ENCODE measurements at places on chromosomes 6 and 20. TPM values are rescaled to one million over a fixed set of nuclear protein-coding genes. Genes with fewer than 3 reads are reported as not detected.
A peak's percentile ranks its signal among the peaks of the same experiment; 100 is the strongest.

FAM217A gene
- total RNA-seq, result not detected

CASS4 gene
- total RNA-seq, result 11.5 TPM

HDGFL1 gene
- not detected for total RNA-seq

TSBP1 gene
- total RNA-seq, result not detected

KCNK5 gene
- 0.24 TPM for total RNA-seq

SOX18 gene
- 1.7 TPM for total RNA-seq

PSMB9 gene
- total RNA-seq, result 87.0 TPM

ABHD16B gene
- total RNA-seq, result not detected

SYCP2 gene
- 5.3 TPM for total RNA-seq

DNA sequence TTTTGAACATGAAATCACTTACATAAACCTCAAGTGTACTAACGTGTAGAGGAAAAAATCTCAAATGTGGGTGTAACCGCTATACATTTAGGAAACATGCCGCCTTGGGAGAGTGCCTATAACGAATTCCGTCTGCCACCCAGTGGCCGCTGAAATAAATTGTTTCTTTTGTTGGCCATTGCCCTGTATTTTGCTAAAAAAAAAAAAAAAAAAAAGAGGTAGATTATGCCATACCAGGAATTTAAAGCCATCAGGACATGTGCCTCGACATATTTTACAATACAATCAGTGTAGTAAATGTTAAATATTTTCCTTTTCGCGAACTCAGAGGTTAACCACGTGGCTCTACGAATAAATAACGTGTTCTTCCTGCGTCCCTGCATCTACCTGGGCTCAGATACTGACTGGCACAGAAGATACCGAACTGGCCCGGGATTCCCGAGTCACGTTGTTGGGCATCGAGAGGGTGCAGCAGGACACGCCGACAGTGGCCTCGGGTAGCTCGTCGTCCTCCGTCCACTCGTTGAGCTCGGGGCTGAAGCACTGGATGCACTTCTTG lies 14.3 kb downstream of the KLHL31 start:
- no peaks in the 10 kb centered on the region for H3K27me3 ChIP-seq
- peaks cover 20% of the 10 kb centered on the region for H3K4me1 ChIP-seq
- H3K4me3 ChIP-seq, result peak overlapping the region; percentile 91
- peak overlapping the region; percentile 45 for H3K27ac ChIP-seq
- peak; percentile 72 for DNase-seq

- peaks cover 6% of the 10 kb centered on the region for H3K4me1 ChIP-seq
- H3K4me3 ChIP-seq, result no peak overlapping the region
- H3K27ac ChIP-seq, result no peak overlapping the region
- no peaks in the 10 kb centered on the region for H3K36me3 ChIP-seq
- H3K27me3 ChIP-seq, result no peaks in the 10 kb centered on the region
Observed at GRCh38 chr20:44750081-44750805, 4.6 kb downstream of the KCNK15 start.

DNA sequence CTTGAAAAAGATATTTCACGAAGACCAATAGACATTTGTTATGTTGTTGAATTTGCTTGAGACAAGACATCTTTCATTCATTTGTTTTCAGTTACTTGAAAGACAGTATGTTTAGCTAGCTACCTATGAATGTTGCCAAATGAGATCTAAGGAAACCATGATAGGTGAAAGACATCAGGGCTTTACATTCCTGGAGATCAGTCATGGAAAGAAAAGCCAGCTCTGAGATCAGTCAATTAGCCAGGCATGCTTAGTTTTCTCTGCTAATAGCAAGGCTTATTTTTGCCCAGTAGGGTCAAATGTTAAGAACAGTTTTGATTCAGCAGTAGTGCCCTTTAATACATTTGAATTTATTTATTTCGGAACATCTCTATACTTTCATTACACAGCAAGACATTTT lies 116.5 kb upstream of the EDN1 start:
- no peaks in the 10 kb centered on the region for H3K27me3 ChIP-seq
- no peaks in the 10 kb centered on the region for H3K36me3 ChIP-seq
- peaks cover 7% of the 10 kb centered on the region for H3K4me1 ChIP-seq
- H3K4me3 ChIP-seq, result no peak overlapping the region
- H3K27ac ChIP-seq, result no peak overlapping the region

- no peaks in the 10 kb centered on the region for H3K36me3 ChIP-seq
- no peak overlapping the region for H3K4me3 ChIP-seq
- no peaks in the 10 kb centered on the region for H3K27me3 ChIP-seq
- DNase-seq, result no peak
- H3K27ac ChIP-seq, result no peak overlapping the region
Observed at GRCh38 chr6:166643891-166644590, 17.0 kb upstream of the RPS6KA2 start.

- DNase-seq, result no peak
- no peaks in the 10 kb centered on the region for H3K4me1 ChIP-seq
- no peak overlapping the region for H3K4me3 ChIP-seq
- peaks cover 62% of the 10 kb centered on the region for H3K36me3 ChIP-seq
Observed at GRCh38 chr6:170404036-170404435, 97.5 kb downstream of the FAM120B start.

GRCh38 chr6:152091201-152091600 lies 283.7 kb downstream of the ESR1 start:
- no peaks in the 10 kb centered on the region for H3K36me3 ChIP-seq
- no peaks in the 10 kb centered on the region for H3K4me1 ChIP-seq
- no peak overlapping the region for H3K4me3 ChIP-seq
- no peak overlapping the region for H3K27ac ChIP-seq
- no peak for DNase-seq

GRCh38 chr20:34691838-34692237 lies 12.3 kb upstream of the TP53INP2 start:
- DNase-seq, result no peak
- H3K4me3 ChIP-seq, result no peak overlapping the region
- no peaks in the 10 kb centered on the region for H3K27me3 ChIP-seq
- no peaks in the 10 kb centered on the region for H3K36me3 ChIP-seq
- no peaks in the 10 kb centered on the region for H3K4me1 ChIP-seq
- no peak overlapping the region for H3K27ac ChIP-seq

GRCh38 chr6:111015389-111016124 lies 33.7 kb downstream of the RPF2 start:
- DNase-seq, result no peak
- H3K27me3 ChIP-seq, result no peaks in the 10 kb centered on the region
- no peaks in the 10 kb centered on the region for H3K36me3 ChIP-seq
- no peak overlapping the region for H3K27ac ChIP-seq
- no peaks in the 10 kb centered on the region for H3K4me1 ChIP-seq

- DNase-seq, result no peak
- no peak overlapping the region for H3K4me3 ChIP-seq
Observed at GRCh38 chr6:146154197-146154596, 125.3 kb downstream of the GRM1 start.

- no peaks in the 10 kb centered on the region for H3K4me1 ChIP-seq
- no peak overlapping the region for H3K4me3 ChIP-seq
- no peak overlapping the region for H3K27ac ChIP-seq
- no peaks in the 10 kb centered on the region for H3K36me3 ChIP-seq
Observed at GRCh38 chr20:39916236-39916765, 772.7 kb downstream of the MAFB start.

DNA sequence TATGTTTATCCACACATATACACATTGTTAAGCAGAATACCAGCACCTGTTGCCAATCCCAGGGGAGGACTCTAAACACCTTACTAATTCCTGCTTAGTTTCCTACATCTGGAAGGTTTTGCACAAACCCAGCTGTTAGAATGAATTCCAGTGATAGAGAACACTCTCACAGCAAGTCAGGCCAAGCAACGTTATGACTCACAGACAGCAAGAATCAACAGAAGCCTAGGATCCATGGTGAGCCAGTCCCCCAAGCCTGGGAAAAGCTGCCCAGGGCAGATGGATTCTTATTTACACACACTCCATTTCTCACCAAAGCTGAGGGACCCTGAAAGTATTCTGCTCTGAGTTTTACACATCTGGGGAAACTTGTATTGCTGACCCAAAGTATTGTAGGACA lies 291.7 kb downstream of the SLC35F1 start:
- DNase-seq, result no peak
- no peaks in the 10 kb centered on the region for H3K4me1 ChIP-seq
- no peak overlapping the region for H3K4me3 ChIP-seq

GRCh38 chr6:168506460-168506859 lies 65.5 kb downstream of the SMOC2 start:
- H3K36me3 ChIP-seq, result no peaks in the 10 kb centered on the region
- H3K27me3 ChIP-seq, result no peaks in the 10 kb centered on the region
- no peak overlapping the region for H3K27ac ChIP-seq
- no peaks in the 10 kb centered on the region for H3K4me1 ChIP-seq
- H3K4me3 ChIP-seq, result no peak overlapping the region

GRCh38 chr6:26311012-26311384 lies 54.0 kb upstream of the BTN3A2 start:
- peaks cover 4% of the 10 kb centered on the region for H3K4me1 ChIP-seq
- no peaks in the 10 kb centered on the region for H3K36me3 ChIP-seq
- peak; percentile 46 for DNase-seq
- H3K27ac ChIP-seq, result no peak overlapping the region
- no peaks in the 10 kb centered on the region for H3K27me3 ChIP-seq

DNA sequence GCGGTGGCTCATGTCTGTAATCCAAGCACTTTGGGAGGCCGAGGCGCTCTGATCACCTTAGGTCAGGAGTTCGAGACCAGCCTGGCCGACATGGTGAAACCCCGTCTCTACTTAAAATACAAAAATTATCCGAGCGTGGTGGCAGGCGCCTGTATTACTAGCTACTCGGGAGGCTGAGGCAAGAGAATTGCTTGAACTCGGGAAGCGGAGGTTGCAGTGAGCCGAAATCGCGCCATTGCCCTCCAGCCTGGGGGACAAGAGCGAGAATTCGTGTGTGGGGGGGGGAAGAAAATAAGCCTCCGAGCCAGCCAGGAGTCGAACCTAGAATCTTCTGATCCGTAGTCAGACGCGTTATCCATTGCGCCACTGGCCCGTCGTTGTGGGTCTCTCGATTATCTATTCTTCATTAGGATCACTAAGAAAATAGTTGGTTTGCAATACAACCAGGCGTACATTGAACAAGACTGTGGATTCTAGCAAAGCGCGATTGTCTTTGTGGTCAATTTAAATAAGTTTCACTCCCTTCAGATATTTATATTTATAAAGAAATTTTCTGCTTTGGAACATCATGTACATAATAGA lies 33.9 kb upstream of the PRSS16 start:
- no peaks in the 10 kb centered on the region for H3K4me1 ChIP-seq
- no peak overlapping the region for H3K4me3 ChIP-seq
- no peak for DNase-seq
- no peaks in the 10 kb centered on the region for H3K27me3 ChIP-seq
- H3K36me3 ChIP-seq, result no peaks in the 10 kb centered on the region
- H3K27ac ChIP-seq, result no peak overlapping the region

DNA sequence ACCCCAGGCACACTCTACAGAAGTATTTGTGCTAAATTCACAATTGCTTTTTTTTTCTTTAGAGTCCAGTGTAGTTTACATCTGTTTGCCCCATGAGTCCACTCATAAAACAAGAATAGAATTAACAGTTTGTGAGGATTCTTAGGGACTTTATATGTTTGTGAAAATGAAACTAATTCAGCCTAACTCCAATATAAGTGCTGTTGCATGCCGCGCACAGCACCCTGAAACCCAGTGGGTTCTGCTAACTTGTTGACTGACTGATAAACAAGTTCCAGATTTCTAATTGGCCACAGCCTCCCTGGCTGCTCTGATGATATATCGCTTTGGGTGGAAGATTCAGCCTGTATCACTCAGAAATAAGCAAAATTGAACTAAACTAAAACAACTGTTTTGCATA lies 561.4 kb downstream of the PKHD1 start:
- H3K27me3 ChIP-seq, result no peaks in the 10 kb centered on the region
- no peak for DNase-seq
- H3K4me1 ChIP-seq, result no peaks in the 10 kb centered on the region
- H3K4me3 ChIP-seq, result no peak overlapping the region

- H3K27ac ChIP-seq, result no peak overlapping the region
- no peaks in the 10 kb centered on the region for H3K36me3 ChIP-seq
- no peak for DNase-seq
- no peak overlapping the region for H3K4me3 ChIP-seq
- no peaks in the 10 kb centered on the region for H3K4me1 ChIP-seq
- H3K27me3 ChIP-seq, result no peaks in the 10 kb centered on the region
Observed at GRCh38 chr6:159701413-159701999, 8.5 kb upstream of the SOD2 start.

DNA sequence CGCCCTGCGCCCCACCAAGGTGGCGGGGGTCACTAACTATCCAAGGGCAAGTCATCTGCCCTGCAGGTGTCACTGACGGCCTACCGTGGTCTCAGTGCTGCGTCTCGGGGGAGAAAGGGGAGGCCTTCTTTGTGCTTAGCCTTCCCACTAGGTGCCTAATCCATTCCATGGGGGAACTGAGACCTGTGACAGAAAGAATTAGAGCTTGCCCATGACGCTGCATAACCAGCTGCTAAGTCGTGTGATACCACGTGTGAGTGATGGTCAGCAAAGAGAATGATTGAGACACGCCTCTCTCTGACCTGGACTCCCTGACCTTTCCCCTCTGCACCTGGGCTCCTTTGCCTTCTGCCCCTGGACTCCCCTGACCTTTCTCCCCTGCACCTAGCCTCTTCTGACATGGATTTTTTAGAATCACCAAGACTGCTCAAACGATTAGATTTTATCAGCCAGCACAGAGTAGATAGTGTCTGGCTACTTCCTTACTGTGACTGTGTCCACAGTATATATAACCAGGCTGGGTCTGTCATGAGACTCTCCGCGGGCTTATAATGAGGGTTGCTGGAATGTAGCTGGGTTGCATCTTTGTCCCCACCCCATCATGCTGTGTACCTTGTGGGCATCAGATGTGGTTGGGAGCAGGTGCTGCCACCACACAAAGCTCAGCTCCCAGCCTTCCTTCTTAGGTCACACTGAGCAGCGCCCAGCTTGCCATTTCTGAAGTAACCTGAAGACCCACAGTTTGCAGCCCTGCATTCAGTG lies 140.6 kb downstream of the TMEM242 start:
- H3K27ac ChIP-seq, result no peak overlapping the region
- peaks cover 7% of the 10 kb centered on the region for H3K4me1 ChIP-seq
- no peak overlapping the region for H3K4me3 ChIP-seq

DNA sequence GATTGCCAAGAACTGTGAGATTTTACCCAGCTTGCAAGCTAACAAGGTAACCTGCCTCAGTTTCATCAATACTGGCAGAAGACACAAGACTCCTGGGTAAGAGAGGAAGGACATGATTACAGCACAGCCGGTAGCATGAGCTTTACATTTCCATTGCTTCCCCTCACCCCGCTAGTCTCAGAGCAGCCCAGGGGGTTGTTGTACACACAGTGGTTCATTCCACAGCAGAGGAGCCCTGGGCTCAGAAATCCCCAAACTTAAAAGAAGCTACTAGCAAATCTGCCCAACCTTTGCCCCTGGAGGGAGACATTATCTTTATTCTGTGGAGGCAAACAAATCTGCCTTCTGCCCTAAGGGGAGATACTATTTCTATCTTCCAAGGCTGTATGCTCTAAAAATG lies 17.1 kb upstream of the MTHFD1L start:
- H3K36me3 ChIP-seq, result no peaks in the 10 kb centered on the region
- DNase-seq, result no peak
- H3K4me1 ChIP-seq, result no peaks in the 10 kb centered on the region
- no peaks in the 10 kb centered on the region for H3K27me3 ChIP-seq
- no peak overlapping the region for H3K27ac ChIP-seq
- no peak overlapping the region for H3K4me3 ChIP-seq

GRCh38 chr6:104623052-104623690 lies 236.5 kb downstream of the HACE1 start:
- no peaks in the 10 kb centered on the region for H3K27me3 ChIP-seq
- no peak for DNase-seq
- H3K36me3 ChIP-seq, result no peaks in the 10 kb centered on the region
